ENCODE measurements at places on chromosomes 11 and 22.

GRCh38 chr11:8281266-8281665 is 17.6 kb upstream of the LMO1 start:
- DNase-seq = no peak

- DNase-seq = no peak
Observed at GRCh38 chr22:23248583-23248982, 68.3 kb downstream of the BCR start.

GRCh38 chr22:32660292-32660691 is 141.2 kb upstream of the TIMP3 start:
- DNase-seq = peak; percentile 41

DNA sequence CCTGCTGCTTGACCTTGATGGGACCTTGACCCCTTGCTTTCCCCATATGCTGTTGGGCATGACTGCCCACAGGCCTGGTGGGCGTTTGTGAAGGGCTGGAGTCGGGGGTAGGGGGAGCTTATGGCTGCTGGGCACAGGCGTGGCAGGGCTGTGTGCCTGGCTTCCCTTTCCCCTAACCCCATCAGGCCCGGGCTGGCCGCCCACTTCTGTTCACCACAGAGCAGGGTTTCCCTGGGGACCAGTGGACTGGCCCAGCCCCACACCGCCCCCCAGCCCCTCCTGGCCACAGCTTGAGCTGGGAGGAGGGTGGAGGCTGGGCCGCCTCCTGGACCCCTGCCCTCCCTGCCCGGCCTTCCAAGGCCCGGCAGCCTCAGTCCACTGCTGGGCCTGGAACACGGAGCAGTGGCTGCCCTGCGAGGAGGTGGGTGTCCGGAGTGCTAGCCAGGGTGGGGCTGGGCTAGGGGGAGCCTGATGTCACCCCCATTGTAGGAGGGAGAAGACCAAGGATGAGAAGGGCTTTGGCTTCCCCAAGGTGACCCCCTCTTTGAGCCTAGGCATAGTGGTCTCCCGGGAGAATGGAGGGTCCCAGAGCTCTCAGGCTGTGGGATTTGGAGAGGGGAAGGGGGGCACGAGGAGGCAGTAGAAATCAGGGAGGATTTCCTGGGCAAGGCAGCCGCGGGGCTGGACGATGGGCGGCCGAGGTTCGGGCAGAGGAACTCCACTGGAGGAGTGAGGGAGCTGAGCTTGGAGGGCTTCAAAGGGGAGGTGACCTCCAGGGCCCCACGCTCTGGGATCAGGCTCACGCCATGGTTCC is at the start of gene AIFM3:
TSS of gene AIFM3 (plus strand) at position 373 of the 814 bp plus-strand sequence. CDS start 690 bp downstream, outside the sequence.
- no peak for DNase-seq

DNA sequence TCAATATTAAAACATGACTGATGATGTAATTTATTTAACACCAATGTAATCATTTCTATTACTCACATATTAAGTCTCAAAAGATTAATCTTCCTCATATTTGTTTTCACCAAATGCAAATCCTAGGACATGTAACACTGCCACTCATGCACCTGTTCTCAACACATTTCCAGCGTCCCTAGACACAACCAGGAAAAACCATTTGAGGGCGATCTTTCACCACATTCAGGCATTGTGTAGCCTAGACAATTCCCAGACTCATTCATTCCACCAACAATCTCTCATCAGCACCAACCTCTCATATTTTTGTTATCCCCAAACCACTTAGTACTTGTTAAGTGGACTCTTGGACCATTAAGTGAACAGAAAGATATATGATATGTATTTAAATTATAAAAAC is 66.1 kb downstream of the SLC36A4 start:
- no peak for DNase-seq

- peak; percentile 97 for DNase-seq
Observed at GRCh38 chr11:72613977-72614376, 60.2 kb downstream of the PDE2A start.

- no peak for DNase-seq
Observed at GRCh38 chr11:103436131-103436770, 327.0 kb downstream of the DYNC2H1 start.

DNA sequence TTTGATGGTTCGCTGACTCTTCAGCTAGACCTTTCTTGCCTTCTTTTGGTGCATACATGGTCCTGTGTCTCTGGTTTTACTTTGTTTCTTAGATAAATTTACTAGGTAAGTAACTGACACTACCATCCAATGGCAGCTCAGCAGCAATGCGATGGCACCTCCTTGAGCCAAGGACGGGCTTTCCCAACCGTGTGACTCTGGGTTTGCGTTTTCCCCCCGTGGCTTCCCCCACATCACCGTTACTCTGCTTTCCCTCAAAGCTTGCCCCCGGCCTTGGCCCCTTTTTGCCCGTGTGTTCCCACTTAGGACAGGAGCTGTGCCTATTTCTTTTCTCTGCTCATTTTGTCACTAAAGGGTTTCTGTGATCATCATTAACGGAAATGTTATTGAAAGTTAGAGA is 41.5 kb downstream of the TBC1D22A start:
- DNase-seq = no peak

DNA sequence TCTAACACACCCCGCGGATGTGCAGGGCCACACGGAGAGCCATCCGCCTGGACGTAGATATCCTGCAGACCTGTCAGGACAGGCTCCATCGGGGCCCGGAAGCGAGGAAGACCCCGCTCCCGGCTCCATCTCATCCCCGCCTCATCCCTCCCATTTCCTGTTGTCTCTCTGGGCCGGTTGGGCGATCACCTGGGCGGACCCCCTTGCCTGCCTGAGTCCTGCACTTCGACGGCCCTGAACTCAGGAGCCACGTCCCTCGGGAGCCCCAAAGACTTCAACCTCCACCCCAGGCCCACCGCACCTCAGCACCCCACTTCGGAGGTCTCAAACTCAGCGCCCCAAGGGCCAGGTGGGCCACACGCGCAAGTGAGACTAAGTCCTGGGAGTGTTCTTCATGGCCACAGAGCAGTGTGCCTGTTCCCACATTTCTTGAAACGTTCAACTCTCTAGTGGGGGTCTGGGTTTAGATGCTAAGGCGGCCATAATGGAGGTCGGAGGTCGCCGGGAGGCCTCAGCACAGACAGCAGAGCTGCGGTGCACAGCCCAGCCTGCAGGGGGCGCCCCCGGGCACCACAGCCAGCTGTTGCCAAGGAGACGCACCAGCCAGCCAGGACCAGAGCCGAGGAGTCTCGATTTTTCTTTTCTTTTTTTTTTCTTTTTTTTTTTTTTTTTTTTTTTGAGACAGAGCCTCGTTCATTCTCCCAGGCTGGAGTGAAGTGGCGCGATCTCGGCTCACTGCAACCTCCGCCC is 26.0 kb upstream of the FADD start:
- DNase-seq = no peak

DNA sequence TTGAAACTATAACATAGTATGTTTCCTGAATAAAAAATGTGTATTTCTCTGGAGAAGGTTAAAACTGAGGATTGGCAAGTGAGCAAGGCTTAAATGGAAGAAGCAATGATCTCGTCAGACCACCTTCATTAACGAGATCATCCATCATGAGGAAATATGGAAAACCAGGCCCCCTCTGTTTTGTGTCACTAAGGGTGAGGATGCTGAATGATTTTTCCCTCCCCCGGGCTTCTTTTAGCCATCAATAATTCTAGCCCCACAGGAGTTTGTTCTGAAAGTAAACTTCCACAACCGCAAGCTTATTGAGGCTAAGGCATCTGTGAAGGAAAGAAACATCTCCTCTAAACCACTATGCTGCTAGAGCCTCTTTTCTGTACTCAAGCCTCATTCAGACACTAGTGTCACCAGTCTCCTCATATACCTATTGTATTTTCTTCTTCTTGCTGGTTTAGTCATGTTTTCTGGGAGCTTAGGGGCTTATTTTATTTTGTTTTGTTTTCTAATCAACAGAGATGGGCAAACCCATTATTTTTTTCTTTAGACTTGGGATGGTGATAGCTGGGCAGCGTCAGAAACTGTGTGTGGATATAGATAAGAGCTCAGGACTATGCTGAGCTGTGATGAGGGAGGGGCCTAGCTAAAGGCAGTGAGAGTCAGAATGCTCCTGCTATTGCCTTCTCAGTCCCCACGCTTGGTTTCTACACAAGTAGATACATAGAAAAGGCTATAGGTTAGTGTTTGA is 5.8 kb upstream of the HBE1 start:
- no peak for DNase-seq

GRCh38 chr11:4619514-4619913 is 11.5 kb upstream of the TRIM68 start:
- no peak for DNase-seq

DNA sequence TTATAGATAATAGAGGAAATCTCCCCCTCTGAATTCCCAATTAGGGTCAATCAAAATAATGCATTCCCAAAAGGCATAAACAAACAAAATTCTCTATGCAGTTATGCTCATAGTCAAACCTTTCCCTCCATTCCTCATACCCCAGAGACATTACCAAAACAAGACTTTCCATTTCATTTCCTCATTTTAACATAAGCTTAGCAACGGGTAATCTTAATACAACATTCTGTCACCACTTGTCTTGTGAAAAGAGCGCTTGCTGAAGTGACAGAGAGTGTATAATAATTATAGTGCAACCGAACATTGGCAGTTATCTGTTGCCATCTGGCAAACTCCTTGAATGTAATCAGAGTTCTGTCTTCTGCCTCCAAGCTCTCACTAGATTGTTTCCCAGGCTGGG is 1.2 kb upstream of the SLN start:
- no peak for DNase-seq

GRCh38 chr11:1400317-1401170 is 10.8 kb downstream of the BRSK2 start:
- DNase-seq = no peak

- no peak for DNase-seq
Observed at GRCh38 chr11:35163702-35164496, 24.9 kb downstream of the CD44 start.

DNA sequence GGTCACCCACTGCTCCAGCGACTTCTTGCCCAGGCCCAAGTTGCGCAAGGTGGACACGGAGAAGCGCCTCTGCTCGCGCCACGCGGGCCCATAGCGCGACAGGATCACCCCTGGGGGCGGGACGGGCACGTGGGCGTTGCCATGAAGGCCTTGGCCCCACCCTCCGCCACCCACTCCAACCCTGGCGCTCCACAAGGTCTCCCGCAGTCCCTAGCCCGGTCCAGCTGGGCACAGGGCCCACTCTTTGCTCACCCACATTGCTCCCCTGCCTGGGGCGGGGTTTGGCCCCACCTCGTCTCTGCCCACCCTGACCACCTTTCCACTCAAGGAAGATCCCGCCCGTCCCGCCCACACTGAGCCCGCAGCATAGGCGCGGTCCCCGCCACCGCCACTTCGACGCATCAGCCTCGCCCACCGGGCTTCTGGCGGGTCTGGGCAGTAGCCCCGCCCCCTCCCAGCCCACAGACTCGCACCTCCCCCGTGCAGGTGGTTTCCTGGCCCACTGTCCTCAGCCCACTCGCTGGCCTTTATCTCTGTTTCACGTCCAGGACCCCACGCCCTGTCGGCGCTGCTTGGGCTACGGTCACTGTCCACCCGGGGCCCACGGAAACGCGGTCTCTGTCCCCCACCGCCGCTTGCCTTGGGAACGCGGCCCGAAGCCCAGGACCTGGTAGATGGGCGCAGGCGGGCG is 12.3 kb upstream of the CYP2D6 start:
- no peak for DNase-seq

GRCh38 chr22:27725661-27726060 is 75.9 kb downstream of the MN1 start:
- DNase-seq = no peak
